NCI-H226 (cell line): ENCODE measurements at places on chromosomes 11 and 22.

DNA sequence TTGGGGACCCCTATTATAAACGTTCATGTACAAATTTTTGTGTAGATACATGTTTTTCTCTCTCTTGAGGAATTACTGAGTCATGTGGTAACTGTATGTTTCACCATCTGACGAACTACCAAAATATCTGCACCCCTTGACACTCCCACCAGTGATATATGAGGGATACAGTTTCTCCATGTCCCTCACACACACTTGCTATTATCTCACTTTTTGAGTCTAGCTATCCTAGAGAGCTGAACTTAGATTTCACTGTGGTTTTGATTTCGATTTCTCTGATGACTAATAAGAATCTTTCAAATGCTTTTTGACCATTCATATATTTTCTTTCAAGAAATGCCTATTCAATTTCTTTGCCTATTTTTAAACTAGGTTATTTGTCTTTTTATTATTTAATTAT is 200.2 kb downstream of the PGR start:
- DNase-seq = peak; percentile 54

- no peak for DNase-seq
These were observed 22.7 kb upstream of the TMPRSS5 start for GRCh38 chr11:113728814-113729213.

DNA sequence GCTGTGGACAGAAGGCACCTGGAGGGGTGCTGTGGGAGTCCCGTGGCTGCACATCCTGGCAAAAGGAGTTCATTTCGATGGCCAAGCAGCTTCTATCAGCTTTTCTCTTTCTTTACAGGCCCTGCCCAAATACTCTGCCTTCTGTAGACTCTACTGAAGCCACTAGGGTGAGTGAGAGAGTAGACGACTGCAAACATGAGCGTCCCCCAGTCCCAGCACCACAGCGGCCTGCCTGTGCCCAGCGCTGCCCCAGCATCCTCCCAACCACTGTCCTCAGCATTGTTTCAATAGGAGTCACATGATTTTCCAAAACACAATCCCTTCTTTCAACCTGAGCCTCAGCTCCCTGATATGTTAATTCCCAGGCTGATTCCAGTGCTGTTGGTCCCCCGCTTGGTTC is 110.0 kb downstream of the KIRREL3 start:
- no peak for DNase-seq

DNA sequence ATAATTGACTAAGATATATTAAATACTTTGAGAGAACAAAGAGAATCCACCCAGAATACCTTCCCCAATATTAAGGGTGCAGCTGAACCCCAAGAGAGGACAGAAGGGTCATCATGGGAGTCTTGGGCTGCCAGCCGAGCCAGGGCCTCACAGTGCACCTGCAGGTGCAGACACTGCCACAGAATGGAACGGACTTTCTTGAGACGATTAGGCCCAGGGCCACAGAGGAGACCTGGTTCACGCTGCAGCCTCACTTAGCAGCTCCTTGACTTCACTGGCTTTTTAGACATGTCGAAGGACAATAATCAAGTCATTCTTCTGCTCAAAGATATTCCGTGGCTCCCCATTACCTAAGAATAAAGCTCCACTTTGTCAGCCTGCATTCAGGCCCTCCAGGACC is 100.6 kb downstream of the PHF21B start:
- no peak for DNase-seq

GRCh38 chr22:38843201-38843656 is 599 bp downstream of the NPTXR start:
- peak; percentile 34 for DNase-seq

GRCh38 chr22:27588268-27588667 is 213.3 kb downstream of the MN1 start:
- no peak for DNase-seq

- no peak for DNase-seq
These were observed 44.5 kb downstream of the SYN3 start for GRCh38 chr22:33013531-33014162.

DNA sequence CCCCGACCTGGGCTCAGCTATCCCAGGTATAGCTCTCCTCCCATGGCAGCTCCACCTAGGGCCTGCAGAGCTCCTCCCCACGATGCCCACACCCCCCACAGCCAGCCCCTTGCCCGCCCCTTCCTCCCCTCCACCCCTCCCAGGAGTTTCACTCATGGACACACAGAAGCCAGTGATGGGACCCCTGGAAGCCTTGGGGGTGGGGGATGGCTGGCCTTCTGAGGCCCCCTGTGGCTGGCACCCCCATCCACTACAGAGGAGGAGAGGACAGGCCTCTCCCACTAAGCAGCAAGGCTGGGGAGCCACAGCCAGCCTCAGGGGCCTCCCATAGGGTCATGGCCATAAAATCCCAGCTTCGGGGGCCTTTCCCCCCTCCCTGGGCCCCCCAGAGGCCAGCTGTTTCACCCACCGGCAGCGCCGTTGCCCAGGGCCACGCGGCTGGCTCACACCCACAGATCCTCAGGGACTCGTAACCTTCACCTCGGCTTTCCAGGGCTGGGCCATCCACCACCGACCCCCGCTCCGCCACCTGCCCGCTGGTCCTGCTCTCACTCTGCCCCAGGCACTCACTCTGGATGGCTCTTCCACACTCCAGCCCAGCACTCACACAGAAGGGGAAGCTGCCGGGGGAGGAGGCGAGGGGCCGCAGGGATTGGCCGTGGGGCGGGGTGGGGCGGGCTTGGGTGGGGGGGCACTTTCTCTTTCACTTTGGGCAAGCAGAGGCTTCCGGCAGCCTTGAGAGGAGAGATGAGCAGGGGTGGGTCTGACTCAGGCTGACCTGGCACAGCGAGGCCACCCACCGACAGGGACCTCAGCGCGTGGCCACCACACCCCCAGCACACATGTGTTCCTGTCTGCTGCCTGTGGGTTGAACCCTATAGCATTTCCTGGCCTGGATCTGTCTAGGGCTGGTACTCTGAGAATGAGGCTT is 2.2 kb downstream of the SLC25A22 start:
- peak; percentile 83 for DNase-seq
